Stimulated activated CD8-positive, alpha-beta memory T cell treated with anti-CD3 and anti-CD28 coated beads, Interleukin-4, amount 100 ng/mL, for 4 hours (primary cell): ENCODE measurements at places on chromosomes 4 and X.

GRCh38 chr4:173575482-173576152, 45.6 kb upstream of the HAND2 start:
- DNase-seq, result no peak

GRCh38 chr4:844752-845232, 18.9 kb upstream of the CPLX1 start:
- no peak for DNase-seq

- no peak for DNase-seq
Measured at GRCh38 chr4:10099499-10100325, 16.9 kb downstream of the WDR1 start.

DNA sequence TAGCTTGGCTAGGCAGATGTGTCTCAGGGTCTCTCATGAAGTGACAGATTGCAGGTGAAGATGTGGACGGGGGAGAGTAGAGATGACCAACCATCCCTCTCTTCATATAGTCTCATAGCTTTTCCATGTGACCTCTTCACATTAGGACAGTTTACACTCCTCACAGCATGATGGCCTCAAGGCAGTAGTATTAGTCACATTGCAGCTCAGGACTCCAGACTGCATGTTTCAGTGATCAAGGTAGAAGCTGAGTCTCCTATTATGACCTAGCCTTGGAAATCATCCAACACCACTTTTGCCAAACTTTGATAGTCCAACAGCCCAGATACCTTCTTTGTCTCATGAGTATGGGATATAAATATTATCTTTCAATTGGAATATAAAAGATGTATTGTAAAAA, 147.7 kb downstream of the GASK1B start:
- DNase-seq, result no peak

DNA sequence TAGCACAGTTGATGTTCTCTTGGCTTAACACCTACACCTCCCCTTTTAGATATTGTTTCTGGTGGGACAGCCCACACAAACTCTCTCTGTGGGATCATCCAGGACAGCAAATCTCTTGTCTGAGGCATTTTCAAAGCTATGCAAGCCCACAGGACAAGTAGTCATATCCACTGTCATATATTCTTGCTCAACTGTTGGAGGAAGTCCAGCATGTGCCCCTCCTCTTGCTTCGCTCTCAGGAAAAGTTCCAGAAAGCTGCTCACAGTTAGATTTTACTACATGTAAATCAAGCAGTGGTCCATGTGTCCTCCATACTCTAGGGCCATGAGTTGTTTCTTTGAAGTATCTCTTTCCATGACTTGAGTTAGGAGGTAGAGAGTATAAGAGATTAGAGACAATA, 260.7 kb downstream of the INPP4B start:
- no peak for DNase-seq

DNA sequence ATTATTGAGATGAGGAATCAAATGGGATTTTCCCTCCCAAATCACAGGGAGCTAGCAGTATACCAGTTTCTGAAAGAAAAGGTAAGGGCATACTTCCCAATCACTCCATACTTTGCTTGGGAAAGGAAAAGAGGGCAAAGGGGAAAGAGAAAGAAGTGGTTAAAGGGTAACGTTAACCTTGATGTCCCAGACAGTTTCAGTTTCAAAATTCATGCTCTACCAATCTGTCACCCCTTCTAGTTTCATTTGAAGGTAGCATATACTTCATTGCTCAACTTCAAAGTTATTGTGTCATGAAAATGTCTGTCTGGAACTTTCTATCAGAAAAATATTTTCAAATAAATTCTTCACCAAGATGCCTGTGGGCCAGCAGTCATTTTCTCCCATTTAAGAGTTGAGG, 16.0 kb downstream of the TNMD start:
- DNase-seq, result no peak

- no peak for DNase-seq
Measured at GRCh38 chr4:53515076-53515475, 76.2 kb downstream of the LNX1 start.

DNA sequence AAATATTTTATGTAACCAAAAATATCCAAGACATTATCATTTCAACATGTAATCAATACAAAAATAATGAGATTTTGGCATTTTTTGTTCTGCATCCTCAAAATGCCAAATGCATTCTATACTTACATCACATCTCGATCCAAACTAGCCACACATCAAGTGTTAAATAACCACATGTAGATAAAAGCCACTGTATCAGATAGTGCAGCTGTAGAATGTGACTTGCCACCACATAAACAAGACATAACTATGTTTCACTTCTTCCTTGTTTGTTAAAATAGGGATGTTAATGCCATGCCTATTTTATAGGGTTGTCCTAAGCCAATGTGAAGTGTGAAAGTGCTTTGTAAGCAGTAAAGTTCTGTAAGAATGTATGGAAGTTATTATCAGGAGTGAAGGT, 20.9 kb downstream of the INTS6L start:
- DNase-seq, result no peak

GRCh38 chr4:102791318-102791835, 30.6 kb upstream of the MANBA start:
- no peak for DNase-seq

- DNase-seq, result no peak
Measured at GRCh38 chr4:184887947-184888346, 62.2 kb upstream of the ACSL1 start.

- no peak for DNase-seq
Measured at GRCh38 chr4:76197971-76198410, 15.6 kb downstream of the SCARB2 start.

GRCh38 chr4:2044542-2045517, 14.3 kb upstream of the NAT8L start:
- DNase-seq, result no peak

GRCh38 chr4:182105416-182105815, 137.8 kb upstream of the TENM3 start:
- no peak for DNase-seq

DNA sequence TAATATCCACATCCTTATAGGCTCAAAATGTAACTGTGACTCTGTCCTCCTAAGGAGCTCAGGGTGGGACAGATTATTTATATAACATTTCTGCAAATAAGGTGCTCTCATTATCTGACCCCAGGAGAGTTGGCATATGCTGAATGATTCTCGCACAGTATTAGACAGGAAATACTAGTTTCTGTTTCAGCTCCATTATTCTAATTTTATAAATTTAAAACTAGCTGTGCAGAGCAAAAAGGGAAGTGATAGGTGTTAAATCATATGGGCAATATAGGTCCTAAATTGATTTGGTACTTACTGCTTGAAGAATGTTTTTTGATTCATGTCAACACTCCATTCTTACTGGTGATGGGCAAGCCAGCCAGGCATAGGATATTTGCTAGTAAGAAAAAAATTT, 141.5 kb downstream of the GLRA2 start:
- no peak for DNase-seq

DNA sequence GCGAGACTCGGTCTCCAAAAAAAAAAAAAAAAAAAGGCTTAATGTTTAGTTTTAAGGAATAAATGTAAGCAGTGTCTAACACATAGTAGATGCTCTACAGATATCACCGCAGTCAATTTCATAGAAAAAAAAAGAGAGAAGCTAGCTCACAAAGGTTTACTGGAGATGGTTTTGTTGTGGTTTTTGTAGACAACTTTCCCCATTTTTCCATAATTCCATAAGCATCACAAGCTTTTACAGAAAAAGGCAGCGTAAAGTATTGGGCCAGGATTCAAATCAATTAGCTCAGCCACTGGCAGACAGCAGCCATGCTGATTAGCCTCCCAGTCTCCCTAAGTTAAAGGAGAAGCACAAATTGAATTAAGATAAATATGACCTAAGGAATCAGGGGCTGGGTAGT, 1.5 kb downstream of the GRSF1 start:
- DNase-seq, result no peak

DNA sequence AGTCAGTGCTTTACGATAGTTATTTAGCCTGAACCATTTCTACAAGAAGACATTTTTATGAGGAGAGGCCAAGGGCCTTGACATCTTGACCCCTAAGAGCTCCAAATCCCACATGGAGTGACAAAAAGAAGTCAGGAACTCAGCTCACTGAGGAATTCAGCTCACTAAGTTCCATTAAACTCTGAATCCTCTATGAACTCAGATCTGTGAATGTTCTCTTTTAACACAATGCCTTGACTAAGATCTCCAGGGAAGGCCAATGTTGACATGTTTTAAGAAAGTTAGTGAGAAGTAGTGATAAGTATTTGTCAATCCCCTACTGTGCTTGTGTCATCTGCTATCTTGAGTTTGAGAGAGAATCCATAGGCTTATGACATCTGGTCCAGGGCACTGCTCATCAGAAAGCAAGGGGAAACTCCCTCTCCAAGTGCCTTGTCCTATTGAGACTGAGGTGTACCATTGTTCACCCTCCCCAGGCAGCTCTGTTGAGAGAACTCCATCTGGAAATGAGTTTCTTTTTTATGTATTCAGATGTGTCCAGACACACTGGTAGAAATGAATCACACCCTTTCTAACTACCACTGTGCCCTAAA, 68.7 kb upstream of the PCDH19 start:
- no peak for DNase-seq

GRCh38 chr4:93659629-93660028, 168.9 kb upstream of the ATOH1 start:
- DNase-seq, result no peak

GRCh38 chr4:10003666-10004065, 17.6 kb downstream of the SLC2A9 start:
- DNase-seq, result no peak

DNA sequence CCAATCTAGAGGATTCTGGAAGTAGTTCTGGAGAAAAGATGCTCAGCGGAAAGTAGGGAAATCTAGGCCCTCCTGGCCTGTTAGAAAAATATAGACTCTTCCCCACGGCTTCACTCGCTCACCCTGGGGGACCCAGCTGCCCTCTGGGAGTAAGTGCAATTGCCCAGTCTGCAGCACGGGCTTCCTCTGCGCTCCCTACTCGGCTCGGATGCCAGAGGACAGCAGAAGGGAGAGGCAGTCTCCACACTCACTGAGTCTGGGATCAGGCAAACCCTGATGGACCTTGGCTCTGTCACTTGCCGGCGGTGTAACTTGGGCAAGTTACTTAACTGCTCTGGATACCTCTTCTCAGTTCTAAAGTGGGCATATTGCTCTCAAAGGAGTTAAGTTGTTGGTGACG, 2.1 kb downstream of the SHISA3 start:
- DNase-seq, result no peak

- DNase-seq, result no peak
Measured at GRCh38 chrX:9534686-9535085, 69.8 kb downstream of the TBL1X start.

- no peak for DNase-seq
Measured at GRCh38 chrX:151505796-151506195, 57.7 kb upstream of the PASD1 start.

- DNase-seq, result no peak
Measured at GRCh38 chr4:17701138-17701839, 80.1 kb downstream of the FAM184B start.

- no peak for DNase-seq
Measured at GRCh38 chr4:153759407-153760316, at the start of gene RNF175. RNF175 (minus strand) TSS chr4:153760024; CDS start chr4:153759862, 162 bp downstream.

- DNase-seq, result no peak
Measured at GRCh38 chr4:147714575-147715401, 17.1 kb upstream of the ARHGAP10 start.

DNA sequence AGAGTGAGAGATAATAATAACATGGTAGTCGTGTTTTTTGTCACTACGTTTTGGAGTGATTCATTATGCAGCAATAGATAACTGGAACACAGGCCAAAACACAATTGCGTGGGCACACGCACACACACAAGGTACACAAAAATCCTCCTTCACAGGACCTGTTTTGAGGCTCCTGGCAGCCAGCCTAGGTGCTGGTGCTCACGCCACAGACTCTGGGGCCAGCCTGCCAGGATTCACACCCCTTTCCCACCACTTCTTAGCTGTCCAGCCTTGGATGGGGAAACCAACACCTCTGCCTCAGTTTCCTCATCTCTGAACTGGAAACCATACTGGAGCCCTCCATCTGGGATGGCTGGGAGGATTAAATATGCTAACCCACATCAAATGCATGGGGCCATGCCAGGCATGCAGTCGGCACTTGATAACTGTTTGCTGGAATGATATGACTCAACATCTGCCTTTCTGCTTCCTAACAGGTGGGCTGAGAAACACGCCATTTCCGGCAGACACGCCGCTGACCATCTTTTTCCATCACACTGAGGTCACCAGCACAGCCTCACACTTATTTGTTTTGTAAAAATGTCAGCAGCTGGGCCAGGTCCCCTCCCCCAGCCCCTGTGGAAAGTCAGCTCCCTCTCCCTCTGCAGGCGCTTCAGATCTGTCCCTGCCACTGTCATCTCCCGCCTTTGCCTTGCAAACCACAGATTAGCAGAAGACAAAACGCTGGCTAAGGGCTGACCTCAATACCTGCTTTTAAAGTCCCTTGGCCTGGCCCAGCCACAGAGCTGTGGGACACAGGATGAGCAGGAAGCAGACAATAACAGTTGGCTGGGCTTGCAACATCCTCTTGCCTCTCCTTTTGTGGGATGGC, 237.5 kb downstream of the BCOR start:
- DNase-seq, result peak; percentile 46

DNA sequence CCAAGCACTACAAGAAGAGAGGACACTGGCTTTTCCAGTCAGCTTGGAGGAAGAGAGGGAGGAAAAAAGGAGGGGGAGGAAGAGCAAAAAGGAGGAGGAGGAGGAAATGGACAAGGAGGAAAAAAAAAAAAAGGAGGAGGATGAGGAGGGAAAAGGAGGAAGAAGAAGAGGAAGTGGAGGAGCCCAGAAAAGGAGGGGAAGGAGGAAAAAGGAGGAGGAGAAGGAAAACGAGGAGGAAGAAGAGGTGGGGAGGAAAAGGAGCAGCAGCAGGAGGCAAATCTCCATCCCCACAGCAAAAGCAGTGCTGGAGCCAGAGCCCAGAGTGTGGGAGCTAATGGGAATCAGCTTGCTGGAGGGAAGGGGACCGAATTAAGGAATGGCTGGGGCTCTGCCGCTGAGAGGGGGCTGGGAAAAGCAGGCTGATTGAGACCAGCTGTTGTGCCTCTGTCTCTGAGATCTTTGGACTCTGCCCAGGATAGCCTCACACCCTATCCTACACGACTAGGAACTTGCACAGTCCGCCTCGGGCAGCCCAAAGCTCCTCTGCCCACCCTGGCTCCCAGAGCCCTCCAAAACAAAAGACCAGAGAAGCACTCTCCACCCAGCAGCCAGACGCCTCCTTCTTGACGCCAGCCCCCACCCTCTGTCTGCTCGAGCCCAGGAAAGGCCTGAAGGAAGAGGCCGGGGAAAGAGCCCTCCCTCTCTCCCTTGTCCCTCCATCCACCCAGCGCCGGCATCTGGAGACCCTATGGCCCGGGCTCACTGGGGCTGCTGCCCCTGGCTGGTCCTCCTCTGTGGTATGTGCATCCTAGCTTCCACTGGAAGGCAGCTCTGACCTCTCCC, at the start of gene XPNPEP2:
Gene XPNPEP2 (plus strand): TSS at position 514 of the 843 bp plus-strand sequence. CDS start 235 bp downstream, at position 749.
- no peak for DNase-seq

GRCh38 chr4:47221721-47222120, 190.4 kb downstream of the GABRB1 start:
- no peak for DNase-seq

- no peak for DNase-seq
Measured at GRCh38 chrX:40262157-40263013, 164.6 kb upstream of the BCOR start.

GRCh38 chr4:74132944-74133343, 25.0 kb upstream of the MTHFD2L start:
- DNase-seq, result no peak

- DNase-seq, result no peak
Measured at GRCh38 chr4:181424362-181425016, 818.7 kb upstream of the TENM3 start.

- no peak for DNase-seq
Measured at GRCh38 chrX:41002026-41002425, 83.2 kb upstream of the USP9X start.

- DNase-seq, result no peak
Measured at GRCh38 chr4:170386511-170386910, 296.8 kb upstream of the AADAT start.

GRCh38 chr4:188911707-188912106, 772.5 kb downstream of the TRIML1 start:
- no peak for DNase-seq
